GM23338 (cell line): ENCODE measurements at places on chromosomes 3 and 15.

- DNase-seq, result no peak
Observed at GRCh38 chr3:177263615-177264368, 66.5 kb upstream of the TBL1XR1 start.

DNA sequence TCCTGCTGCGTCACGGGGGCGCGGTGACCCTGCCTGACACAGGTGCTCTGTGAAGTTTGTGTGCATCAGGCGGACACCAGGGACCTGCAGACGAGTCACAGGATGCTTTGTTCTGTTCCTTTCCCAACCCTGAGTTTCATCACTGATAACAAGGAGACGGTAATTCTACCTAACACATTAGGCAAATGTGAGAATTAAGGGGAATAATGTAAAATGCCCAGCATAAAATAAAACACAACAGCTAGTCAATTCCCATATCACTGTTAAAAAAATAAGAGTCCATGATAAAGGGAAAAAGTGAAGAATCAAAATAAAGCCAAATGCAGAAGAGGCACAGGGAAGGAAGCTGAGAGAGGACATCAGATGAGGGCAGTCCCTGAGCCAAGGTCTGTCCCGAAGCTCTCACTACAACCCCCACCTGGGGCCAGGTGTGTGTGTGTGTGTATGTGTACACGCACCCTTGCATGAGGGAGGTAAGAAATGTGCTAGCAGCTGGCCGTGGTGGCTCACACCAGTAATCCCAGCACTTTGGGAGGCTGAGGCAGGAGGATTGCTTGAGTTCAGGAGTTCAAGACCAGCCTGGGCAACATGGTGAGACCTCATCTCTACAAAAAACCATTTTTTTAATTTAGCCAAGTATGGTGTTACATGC lies 27.5 kb downstream of the PLA2G4D start:
- no peak for DNase-seq

- no peak for DNase-seq
Observed at GRCh38 chr3:122943828-122944190, 83.8 kb downstream of the SEMA5B start.

DNA sequence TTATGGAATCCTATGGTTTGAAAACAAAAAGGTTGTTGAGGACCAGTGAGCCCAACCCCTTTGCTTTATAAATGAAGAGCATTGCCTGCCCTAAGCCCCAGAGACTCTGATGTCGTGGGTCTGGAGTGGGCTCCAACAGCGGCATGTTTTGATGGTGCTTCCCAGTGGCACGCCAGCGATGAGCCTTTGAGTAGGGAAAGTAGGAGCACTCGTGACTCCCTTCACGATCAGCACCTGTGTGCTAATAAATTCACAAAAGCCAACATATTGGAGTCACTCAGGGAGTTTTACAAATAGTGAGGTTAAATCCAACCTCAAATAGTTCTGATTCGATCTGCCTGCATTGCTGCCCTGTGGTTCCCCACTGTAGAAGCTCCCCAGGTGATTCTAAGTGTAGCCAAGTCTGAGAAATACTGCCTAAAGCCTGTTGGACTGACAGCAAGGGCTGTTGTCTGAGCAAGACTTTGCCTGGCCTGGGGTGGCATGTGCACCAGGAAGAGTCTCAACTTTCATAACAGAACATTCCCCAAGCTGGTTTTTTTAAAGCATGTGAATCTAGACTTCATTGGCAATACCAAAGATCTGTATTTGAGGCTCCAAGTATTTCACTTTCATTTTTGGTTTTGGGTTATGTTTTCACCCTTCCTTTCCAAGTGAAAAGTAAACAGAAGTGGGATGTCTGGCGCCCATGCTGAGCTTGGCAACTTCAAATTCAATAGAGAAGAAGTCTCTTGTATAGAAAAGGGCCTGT lies 9.9 kb downstream of the CCR5 start:
- no peak for DNase-seq

DNA sequence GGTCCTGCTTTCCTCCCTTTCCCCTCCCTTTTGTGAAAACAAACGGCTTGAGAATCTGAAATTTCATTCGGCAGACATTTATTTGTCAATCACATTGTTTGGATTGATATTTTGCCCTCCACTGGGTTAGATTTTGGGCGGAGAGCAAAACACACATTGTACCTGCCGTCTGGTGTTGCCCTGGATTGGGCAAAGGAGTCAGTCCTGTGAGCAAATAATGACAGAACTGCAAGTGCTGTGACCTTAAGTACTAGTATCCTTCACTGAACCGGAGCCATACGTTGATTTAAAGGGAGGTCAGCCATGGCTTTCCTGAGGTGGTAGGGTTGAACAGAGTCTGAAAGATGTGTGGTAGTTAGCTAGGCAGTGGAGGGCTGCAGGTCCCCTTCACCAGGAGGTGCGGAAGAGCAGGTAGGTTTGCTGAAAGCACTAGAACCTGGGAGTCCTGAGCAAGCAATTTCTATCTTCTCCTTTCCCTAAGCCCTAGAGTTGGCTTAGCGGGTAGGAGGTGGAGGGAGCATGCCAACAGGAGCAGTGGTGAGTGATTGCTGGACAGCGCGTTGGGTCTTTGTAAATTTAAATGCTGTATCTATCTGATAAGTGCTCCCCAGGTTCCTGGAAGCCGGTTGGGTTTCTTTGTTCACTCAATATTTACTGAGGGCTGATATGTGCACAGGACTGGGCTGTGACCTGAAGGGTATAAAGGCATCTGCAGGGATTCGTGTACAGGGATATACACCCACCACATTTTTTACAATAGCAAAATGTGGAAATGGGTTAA lies 2.0 kb downstream of the PDIA5 start:
- no peak for DNase-seq

DNA sequence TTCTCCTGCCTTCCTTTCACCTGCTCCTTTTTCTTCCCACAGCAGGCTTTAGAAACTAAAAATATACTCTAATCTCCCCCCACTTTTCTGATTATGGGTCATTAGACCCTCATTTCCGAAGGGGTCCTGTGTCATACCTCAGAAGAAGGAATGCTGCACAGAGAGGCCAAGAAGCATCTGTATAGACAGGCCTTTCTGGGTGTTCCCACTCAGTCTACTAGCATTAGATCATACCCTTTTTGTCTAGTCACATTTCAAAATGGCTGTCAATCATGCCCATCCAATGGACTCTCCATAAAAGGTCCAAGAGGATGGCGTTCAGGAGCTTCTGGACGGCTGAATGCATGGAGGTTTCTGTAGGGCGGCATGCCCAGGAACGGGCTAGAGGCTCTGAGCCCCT lies 192.2 kb downstream of the SUCLG2 start:
- DNase-seq, result no peak

GRCh38 chr15:75153087-75153486 lies 48.6 kb upstream of the C15orf39 start:
- peak; percentile 23 for DNase-seq

DNA sequence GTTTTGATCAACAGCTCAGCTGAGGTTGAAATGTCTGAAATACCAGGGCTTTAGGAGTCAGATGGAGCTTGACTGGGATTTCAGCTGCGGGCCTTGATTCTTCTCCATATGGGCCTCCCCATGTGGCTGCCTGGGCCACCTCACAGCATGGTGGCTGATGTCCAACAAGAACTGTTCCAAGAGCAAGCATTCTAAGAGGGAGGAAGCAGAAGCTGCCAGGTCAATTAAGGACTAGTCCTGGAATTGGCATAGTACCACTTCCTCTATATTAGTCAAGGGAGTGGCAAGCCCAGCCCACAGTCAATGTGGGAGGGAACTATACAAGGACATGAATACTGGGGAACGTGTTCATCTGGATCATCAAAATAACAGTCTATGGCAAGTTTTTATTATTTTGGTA lies 181.7 kb upstream of the ANKRD28 start:
- no peak for DNase-seq

GRCh38 chr3:177994976-177995375 lies 541.3 kb upstream of the KCNMB2 start:
- no peak for DNase-seq

DNA sequence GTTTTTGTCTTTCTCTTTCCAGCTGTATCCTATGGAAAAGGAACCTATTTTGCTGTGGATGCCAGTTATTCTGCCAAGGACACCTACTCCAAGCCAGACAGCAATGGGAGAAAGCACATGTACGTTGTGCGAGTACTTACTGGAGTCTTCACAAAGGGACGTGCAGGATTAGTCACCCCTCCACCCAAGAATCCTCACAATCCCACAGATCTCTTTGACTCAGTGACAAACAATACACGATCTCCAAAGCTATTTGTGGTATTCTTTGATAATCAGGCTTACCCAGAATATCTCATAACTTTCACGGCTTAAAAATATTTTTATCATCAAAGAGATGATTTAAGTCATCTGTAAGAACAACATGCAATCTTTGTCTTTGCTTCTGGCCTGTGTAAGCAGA lies 44.9 kb upstream of the PARP14 start:
- DNase-seq, result no peak

DNA sequence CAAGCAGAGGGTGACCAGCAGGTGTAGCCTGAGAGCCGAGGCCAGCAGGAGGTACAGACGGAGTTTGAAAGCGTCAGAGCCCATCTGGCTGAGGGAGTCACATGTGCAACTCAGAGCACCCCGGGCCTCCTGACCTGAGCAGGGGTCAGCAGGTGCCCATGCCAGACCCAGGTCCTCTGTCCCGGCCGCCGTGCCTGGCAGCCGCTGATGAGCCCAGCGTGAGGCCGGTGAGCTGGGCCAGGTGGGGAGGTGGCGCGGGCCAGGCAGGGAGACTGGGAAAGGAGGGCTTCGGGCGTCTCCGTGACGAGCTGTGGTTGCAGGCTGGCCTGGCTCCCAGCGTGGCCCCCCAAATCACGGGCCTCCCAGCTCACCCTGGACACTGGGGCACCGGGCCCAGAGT lies 130.9 kb downstream of the CHSY1 start:
- DNase-seq, result no peak

DNA sequence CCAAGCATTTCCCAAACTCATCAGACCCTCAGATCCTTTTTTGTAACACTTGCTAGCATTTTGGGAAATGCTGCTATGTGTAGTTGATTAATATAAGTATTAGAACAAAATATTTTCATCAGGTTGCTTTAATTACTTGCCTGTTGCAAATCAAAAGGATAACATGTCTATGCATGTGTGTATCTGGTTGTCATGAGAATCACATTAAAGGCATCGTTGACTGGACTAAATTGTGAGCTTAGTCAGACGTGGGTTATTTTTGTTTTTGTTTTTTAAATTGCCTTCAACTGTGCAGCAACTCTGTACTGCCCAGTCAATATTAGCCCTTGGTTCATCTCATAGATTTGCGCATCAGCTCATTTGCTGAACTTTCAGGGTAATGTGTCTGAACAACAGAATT lies 81.6 kb downstream of the SLMAP start:
- DNase-seq, result no peak

DNA sequence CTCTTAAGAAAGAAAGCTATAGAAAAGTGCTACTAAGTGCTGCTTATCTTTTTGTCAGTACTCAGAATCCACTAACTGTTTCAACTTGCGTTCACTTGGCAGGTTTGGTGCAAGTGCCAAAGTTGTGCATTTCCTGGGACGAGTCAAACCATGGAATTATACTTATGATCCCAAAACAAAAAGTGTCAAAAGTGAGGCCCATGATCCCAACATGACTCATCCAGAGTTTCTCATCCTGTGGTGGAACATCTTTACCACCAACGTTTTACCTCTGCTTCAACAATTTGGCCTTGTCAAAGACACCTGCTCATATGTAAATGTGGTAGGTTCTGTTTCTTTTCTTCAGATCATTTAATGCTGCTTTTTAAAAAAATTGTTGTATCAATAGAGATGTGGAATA lies 32.6 kb downstream of the GYG1 start:
- peak; percentile 12 for DNase-seq
